ENCODE measurements at places on chromosomes 16 and 17.
A peak's percentile ranks its signal among the peaks of the same experiment; 100 is the strongest.

DNA sequence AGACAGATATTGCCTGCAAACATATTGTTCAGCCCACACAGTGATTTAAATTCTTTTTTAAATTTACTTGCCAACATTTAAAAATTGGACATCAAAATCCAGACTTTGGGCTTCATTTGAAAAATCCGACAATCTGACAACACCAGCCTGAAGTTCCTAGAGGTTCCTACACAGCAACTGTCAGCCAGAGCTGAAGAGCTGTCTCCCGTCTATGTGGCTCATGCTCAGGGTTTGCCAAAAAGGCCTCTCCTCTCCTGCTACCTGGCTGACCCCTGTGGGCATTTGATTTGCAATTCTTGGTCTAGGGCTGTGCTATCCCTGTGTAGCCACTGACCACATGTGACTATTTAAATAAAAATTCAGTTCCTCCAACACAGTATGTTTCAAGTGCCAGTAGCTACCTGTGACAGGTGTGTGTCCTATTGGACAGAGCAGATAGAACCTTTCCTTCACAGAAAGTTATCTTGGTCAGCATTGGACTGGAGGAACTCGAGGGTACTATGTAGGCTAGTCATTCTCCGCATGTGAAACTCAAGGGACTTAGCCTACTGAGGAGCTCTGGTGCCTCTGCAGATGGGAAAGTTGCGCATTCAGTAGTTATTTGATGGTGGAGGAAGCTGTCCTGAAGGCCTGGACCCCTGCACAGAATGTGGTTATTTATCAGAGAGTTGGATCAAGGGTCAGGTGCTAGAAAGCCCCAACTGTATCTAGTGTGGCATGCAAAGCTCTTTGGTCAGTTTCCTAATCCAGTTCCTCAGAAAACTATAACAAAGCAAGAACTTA, 2.7 kb downstream of the LYRM1 start:
- no peak for DNase-seq

DNA sequence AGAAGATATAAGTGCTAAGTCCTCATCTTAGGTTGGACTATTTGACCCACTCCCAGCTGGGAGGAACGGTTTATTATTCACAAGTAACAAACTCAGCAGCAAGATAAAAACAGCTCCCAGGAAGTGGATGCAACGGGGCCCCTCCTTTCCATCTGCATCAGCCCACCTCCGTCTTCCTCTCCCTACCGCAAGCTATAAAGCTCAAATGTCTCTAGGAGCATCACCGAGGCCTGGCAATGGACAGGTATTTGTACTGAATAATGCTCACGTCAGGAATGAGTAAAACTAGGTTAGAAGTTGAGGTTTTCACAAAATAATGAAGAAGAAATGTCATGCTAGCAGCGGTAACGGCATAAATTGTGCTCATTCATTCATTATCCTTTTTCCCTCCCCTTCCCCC, 408.7 kb upstream of the PSMD7 start:
- DNase-seq, result no peak

- DNase-seq, result no peak
These were observed 78.2 kb downstream of the AMFR start for GRCh38 chr16:56347166-56347565.

- no peak for DNase-seq
These were observed 27.9 kb downstream of the GABARAPL2 start for GRCh38 chr16:75593825-75594820.

DNA sequence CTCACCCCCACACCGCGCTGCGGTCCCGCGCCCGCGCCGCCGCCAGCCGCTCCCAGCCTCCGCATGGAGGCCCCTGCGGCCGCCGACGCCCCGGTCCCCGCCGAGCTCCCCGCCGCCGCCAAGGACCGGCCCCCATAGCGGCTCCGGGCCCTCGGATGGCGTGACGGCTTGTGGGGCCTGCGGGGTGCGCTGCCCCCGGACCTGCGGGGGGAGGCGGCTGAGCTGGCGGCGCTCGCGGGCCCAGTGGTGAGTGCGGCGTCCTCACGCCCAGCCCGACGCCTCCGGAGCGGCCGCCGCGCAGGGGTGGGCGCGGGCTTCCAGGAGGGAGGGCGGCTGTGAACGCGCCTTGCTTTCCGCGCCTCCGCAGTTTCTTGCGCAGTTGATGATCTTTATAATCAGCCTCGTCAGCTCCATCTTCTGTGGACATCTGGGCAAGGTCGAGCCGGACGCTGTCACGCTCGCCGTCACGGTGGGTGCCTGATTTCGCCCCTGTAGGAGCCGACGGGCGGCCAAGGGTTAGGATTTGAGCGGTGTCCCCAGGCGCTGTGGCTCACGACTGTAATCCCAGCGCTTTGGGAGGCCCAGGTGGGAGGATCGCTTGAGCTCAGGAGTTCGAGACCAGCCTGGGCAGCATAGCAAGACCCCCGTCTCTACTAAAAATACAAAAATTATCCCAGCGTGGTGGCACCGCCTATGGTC, 46.4 kb downstream of the SLC47A1 start:
- DNase-seq, result no peak

- no peak for DNase-seq
These were observed 701 bp downstream of the PDP2 start for GRCh38 chr16:66881014-66881417.

- no peak for DNase-seq
These were observed 2.3 kb downstream of the ORC6 start for GRCh38 chr16:46691726-46692125.

- DNase-seq, result no peak
These were observed 3.2 kb upstream of the PABPN1L start for GRCh38 chr16:88869673-88869980.

DNA sequence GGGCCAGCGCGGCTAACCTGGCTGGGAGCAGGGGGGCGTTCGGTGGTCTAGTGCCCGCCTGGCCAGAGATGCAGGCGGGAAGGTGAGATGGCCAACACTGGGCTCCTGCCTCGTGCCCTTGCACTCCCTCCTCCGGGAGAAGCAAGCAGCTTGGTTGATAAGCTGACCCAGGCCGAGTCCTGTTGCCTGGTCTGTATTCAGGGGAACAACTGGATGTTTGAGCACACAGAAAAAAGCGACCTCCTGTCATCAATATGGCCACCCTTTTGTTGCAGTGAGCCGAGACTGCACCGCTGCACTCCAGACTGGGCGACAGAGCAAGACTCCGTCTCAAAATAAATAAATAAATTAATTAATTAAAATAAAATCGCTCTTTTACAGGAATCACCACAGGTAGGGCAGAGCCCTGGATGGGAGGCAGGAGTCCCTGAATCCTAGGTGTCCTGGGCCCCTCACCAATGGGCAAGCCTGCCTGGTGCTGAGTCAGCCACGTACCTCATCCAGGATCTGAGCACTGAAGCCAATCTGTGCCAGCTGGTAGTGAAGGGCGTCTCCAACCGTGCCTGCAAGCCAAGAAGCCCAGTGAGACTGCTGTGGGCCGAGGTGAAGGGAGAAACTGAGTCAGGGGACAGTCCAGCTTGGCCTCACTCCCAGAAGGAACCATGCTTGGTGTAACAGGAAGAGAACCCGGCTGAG, 31.8 kb downstream of the HASPIN start:
- no peak for DNase-seq

DNA sequence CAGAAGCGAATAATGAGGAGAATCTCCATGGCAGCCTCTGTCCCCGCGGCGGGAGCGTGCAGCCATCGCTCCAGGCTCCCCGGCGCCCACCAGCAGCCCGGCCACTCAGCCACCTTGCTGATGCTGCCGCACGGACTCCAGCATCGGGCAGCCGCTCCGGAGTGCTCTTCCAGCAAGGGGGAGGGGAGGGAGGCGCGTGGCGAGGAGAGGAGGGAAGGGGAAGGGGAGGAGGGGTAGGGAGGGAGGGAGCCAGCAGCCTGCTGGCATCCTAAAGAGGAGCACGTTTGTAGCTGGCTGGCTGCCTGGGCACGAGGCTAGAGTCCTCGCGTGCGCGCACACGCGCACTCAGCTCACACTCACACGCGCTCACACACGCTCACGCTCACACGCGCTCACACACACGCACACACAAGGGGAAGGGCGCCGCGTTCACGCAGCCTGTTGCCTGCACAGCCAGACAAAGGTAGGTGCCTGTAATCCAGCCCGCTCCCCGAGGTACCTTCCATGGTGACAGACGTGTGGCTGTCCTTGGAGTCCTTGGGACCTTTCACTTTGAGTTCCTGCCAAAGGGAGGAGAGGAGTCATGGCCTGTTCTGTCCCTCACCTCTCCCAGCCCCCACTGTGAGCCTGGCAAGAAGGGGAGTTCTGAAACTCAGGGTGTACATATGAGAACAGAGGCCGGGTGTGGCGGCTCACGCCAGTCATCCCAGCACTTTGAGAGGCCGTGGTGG, 82.1 kb downstream of the TIMM22 start:
- DNase-seq, result no peak

GRCh38 chr16:18018376-18018775, 318.2 kb downstream of the NPIPA8 start:
- DNase-seq, result no peak

DNA sequence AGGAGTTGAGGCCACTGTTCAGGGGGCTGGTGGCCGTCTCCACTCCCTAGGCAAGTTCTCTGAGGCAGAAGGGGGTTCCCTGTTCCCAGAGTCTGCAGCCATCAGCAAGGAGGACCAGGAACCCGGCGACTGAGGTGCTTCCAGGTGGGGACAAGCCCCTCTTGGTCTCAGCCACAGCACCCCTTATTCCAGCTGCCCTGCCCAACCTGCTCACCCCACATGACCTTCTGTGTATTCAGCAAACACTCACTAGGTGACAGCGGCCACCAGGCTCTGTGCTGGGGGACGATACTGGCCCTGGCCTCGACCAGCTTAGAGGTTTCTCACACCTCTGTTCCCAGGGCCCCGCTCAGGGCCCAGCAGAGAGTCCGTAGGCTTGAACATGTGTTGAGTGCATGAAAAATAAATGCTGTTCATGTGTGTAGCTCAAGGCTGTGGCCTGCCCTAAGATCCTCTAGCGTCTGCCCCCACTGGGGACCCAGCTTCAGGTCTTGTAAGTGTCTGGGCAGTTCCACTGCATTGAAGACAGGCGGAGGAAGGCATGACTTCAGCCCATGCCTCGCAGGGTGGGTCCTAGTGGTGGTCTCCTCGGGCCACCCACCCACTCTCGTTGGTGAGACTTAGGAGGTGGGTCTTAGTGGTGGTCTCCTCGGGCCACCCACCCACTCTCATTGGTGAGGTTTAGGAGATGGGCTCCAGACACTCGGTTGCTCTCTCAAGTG, 44.2 kb downstream of the NT5M start:
- no peak for DNase-seq

GRCh38 chr17:83125515-83126274, 46.3 kb downstream of the METRNL start:
- DNase-seq, result no peak

GRCh38 chr16:47262938-47263337, 119.2 kb upstream of the NETO2 start:
- DNase-seq, result no peak

- DNase-seq, result peak; percentile 32
These were observed 1.7 kb downstream of the MYOCD start for GRCh38 chr17:12667299-12667958.

DNA sequence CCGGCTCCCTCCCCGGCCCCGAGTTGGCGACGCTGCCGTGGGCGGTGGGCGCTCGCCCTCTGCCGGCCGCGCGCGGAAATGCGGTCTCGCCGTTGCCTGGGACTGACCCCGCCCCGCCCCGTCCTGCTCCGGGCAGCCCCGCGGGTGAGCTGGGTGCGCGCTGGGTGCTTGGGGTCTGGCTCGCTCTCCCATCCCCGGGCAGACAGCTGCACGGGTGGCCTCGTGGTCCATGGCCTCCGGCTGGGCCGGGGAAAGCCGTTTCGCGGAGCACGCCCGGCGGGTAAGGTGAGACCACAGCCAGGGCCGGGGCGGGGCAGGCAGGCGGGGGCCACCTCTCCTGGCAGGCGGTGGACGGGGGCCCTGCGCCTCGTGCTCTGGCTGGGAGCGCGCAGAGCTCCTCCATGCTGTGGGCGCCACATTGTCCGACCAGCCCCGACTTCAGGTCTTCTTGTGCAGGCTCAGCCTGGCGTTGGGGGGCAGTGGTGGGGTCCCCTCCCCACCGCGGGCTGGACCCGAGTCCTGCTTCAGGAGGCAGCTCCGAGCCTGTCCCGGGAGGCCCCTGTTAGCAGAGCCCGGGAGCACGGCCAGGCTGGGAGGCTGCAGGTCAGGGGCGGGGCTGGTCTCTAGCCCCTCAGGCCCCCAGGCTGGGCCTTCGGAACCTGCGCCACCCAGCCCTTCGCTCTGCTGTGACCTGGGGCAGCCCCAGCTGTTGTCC, 7.0 kb upstream of the C1QTNF8 start:
- DNase-seq, result no peak

DNA sequence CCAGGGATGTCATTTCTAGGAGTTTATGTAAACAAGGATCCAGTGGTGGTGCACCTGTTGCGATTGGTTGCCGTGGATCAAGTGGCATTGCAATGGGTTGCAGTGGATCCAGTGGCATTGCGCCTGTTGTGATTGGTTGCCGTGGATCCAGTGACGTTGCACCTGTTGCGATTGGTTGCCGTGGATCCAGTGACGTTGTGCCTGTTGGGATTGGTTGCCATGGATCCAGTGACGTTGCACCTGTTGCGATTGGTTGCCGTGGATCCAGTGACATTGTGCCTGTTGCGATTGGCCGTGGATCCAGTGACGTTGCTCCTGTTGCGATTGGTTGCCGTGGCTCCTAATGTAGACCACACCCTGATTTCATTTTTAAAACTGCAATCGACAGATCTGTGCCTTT, 56.2 kb upstream of the CRISPLD2 start:
- no peak for DNase-seq

- DNase-seq, result peak; percentile 47
These were observed 1.5 kb upstream of the ARHGDIG start for GRCh38 chr16:278863-279366.

DNA sequence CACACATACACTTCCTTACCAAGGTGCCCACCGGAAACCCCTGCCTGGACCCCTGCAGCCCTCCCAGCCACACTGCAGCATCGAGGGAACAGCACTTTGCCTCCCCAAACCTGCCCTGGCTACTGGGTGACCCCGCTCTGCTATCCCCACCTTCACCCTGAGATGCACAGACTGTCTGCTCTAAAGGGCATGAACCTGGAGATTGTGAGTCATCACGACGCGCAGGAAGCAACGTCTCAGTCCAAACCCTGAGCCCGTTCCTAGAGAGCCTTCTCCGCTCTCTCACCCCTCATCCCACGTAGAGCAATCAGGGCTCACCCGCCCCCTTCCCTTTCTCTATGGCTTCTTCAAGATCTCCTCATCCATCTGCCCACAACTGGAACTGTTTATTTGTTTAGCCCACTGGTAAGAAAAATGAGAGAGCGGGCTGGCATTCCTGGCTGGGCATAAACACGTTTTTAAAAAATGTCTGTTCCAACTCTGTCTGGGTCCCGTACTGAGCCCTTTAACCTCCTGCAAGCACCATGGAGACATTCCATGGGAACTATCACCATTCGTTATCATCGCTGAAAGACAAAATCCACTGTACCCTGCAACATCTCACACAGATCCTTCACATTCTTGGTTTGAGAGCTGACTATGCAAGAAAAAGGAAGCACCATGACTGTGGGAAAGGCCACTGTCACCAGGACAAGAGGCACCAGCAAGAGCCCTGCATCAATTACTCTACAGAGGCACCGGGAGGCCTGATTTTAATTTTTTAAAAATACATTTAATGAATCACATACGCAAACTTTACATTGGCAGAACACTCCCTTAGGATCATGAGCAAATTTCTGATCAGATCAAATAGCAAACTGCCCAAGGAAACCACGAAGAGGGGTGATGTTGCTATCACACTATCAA, 28.2 kb downstream of the ZFHX3 start:
- DNase-seq, result peak; percentile 61

GRCh38 chr16:3732171-3732570, 14.8 kb upstream of the TRAP1 start:
- no peak for DNase-seq
